ENCODE measurements at places on chromosomes 2 and 18.

GRCh38 chr2:50987616-50988313 lies 44.2 kb downstream of the NRXN1 start:
- no peak for DNase-seq

DNA sequence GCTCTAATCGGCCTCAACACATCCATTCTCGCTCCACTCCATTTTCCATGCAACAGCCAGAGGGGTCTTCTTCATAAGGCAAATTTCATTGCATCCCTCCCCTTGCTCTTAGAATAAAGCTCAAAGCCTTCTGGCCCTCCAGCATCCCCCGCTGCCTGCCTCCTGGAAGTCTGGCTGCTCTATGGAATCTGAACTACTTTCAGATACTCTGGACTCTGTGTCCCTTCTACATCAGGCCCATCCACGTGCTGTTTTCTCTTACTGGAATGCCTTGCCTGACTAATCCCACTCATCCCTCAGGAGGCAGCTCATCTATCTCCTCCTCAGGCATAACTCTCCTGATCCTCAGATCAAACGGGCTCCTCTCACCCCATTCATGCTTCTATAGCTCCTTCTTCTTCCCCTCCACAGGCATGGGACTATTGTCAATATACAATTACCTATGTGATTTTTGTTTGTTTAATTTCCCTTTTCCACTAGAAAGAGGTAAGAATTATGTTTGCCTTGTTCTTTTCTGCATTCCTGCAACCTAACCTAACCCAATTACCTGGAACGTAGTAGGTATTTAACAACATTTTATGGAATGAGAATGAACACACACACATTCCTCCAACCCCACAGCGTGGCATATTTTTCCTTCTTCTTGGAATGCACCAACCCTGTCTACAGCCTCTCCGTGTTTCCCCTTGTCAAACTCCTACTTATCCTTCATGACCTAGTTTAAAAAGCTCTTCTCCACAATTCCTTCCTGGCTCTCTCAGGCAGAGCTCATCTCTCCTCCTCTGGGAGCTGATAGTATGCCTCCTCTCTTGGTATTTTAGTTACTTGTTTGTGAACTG lies 49.5 kb downstream of the LBH start:
- DNase-seq = no peak

DNA sequence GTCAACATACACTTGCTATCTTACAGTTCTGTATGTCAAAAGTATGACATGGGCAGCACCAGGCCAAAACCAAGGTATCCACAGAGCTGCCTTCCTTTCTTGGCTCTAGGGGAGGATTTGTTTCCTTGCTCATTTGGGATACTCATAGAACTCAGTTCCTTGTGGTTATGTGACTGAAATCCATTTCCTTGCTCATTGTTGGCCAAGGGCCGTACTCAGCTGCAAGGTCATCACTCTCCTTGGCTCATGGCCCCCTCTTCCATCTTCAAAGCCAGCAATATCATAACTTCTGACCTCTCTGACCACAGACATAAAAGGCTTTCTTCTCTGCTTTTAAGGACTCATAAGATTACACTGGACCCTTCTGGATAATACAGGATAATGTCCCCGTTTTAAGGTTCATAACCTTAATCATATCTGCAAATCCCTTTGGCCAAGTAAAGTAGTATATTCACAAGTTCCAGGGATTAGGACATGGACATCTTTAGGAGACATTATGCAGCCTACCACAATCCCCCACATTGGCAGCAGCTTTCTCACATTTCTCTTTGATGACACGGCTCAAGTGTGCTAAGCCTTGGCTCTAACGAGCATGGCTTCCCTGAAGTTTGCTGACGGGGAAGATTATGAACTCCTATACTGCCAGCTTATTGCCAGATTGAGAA lies 20.9 kb downstream of the TMEM237 start:
- DNase-seq = no peak

- DNase-seq = no peak
These were observed 11.9 kb downstream of the TEX51 start for GRCh38 chr2:126910637-126911036.

DNA sequence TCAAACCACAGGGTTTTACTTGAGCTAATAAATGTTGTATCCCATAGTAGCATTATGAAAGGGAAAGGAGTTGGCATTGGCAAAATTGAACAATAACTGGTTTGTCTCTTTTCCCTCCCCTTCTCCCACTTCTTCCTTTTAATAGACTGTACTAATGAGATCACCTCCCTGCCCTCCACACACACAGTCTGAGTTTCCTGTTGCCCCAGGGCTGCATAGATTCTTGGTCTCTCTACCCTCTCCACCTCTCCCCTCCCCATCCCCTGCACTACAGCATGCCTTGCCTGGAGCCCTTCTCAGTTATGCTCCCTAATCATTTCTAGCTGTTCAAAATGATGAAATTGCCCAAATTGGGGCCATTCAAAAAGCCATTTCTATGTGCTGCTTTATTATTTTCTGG lies 37.2 kb upstream of the NEMP2 start:
- no peak for DNase-seq

- DNase-seq = no peak
These were observed 37.9 kb upstream of the SMAD7 start for GRCh38 chr18:48988508-48989303.

- DNase-seq = no peak
These were observed 290.8 kb downstream of the CCDC85A start for GRCh38 chr2:56474412-56475158.

- DNase-seq = no peak
These were observed 584.2 kb downstream of the SUCLG1 start for GRCh38 chr2:83874712-83875430.

DNA sequence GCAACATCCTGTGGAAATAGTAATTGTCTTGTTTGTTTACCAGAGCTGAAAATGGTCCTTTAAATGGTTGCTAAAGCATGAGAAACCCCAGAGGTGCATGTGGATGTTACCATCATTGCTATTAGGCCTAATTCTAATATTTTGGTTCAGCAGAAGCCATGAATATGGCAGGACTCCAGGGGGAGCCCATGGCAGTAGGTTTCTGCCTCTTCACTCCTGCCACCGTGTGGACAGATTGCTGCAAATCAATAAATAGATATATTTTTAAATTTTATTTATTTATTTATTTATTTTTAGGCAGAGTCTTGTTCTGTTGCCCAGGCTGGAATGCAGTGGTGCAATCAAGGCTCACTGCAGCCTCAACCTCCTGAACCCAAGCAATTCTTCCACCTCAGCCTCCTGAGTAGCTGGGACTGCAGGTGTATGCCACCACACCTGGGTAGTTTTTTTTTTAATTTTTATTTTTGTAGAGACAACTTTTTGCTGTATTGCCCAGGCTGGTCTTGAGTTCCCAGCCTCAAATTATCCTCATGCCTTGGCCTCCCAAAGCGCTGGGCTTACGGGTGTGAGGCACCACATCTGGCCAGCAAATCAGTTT lies 54.9 kb upstream of the CAPN13 start:
- DNase-seq = no peak

DNA sequence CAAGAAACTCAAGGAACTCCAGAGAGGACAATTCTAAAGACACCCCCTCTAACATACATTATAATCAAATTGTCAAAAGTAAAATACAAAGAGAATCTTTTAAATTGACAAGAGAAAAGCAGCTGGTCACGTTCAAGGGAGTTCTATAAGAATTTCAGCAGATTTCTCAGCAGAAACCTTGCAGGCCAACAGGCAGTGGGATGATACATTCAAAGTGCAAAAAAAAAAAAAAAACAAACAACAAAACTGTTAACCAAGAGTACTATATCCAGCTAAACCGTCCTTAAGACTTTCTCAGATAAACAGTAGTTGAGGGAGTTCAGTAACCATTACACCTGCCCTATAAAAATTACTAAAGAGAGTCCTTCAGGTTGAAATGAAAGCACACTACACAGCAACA lies 33.9 kb downstream of the CCDC138 start:
- no peak for DNase-seq

DNA sequence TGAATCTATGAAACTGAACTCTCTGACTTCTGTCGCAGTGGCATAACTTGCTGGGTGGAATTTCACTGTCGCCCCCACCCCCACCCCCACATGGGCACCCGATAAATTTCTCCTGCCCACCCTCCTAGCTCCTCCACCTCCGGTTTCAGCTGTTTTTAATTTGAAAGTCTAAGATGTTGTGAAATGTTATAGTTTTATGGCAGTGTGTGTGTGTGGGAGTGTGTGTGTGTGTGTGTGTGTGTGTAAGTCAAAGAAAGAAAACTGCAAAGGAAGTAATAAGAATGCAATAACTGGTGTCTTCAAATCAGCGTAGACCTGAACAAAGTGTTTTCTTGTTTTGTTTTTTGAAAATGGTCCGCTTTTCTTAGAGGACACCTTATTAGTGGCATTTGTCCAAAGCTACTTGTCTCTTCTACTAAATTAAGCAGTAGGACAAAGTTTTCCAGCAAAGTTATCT lies 388 bp downstream of the DTNA start:
- no peak for DNase-seq

DNA sequence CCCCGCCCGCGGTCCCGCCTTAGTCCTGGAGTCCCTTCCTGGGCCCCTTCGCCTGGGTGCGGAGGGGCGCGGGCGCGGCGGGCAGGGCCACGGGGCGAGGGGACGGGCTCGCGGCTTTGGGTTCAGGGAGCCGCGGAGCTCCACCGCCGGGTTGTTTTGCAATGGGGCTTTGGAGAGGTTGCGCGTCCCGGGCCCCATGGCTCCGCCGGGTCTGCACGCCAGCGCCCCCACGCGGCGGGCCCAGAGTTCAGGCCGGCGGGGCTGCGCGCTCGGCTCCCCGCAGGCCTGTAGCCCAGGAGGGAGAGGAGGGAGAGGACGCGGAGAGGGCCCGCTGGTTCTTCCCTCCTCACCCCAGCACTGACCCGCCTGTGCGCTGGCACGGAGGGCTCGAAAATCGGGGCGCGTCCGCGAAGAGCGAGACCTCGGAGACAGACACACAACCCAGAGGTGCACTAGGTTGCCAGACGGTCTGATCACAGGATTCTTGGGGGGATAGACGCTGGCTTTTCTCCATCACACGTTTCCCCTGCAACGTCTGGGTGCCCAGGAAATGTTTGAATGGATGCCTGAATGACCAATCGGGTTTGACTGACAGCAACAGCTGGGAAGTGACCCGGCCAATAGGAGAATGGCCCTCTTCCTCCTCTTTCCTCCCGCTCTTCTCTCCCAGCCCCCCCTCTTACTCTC lies 4.9 kb upstream of the SIX2 start:
- DNase-seq = no peak

DNA sequence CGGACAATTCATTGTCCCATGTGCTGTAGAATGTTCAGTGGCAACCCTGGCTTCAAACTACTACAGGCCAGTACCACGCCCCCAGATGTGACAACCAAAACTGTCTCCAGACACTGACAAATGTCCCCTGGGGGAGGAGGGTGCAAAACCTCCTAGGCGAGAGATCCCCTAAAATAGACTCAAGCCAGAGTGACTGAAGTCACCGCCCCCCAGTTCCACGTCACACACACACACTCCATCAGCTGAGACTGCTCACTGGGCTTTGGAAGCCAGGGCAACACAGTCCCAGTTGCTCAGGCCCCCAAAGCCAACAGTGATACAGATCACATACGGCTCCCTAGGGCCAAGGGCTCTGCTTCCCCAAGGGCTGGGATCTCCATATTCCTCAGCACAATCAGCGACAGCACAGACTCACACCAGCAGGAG lies 19.1 kb downstream of the HDAC4 start:
- no peak for DNase-seq

DNA sequence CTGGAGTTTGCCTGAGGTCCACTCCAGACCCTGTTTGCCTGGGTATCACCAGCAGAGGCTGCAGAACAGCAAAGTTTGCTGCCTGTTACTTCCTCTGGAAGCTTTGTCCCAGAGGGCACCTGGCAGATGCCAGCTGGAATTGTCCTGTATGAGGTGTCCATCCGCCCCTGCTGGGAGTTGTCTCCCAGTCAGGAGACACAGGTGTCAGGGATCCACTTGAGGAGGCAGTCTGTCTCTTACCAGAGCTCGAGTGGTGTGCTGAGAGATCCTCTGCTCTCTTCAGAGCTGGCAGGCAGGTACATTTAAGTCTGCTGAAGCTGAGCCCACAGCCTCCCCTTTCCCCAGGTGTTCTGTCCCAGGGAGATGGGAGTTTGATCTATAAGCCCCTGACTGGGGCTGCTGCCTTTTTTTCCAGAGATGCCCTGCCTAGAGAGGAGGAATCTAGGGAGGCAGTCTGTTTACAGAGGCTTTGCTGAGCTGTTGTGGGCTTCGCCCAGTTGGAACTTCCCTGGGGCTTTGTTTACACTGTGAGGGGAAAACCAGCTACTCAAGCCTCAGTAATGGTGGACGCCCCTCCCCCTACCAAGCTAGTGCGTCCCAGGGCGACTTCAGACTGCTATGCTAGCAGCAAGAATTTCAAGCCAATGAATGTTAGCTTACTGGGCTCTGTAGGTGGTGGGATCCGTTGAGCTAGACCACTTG lies 34.7 kb downstream of the TFPI start:
- DNase-seq = no peak

DNA sequence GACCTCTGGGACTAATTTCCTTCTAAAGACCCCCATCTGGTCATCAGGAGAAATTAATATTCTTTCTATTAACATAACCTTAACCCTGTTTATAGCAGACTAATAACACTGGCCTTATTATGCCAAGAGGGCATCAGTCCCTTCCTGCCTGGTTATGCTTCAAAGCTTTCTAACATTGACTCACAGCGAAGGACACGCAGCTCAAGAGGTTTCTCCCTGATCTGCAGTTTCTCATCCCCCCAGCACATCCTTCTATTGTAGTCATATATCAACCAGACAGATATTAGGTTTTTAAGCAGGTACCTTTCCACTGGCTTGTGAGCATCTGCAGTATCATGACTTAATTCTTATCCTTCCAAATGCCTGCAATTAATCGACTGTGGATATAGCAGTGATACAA lies 100.0 kb upstream of the CXCR4 start:
- no peak for DNase-seq

- no peak for DNase-seq
These were observed 193.4 kb downstream of the CCDC102B start for GRCh38 chr18:68991286-68991685.

- DNase-seq = no peak
These were observed at the start of gene NCK2 for GRCh38 chr2:105744909-105745853. NCK2 (plus strand) TSS chr2:105744912; CDS start chr2:105855064, 110,152 bp downstream.

DNA sequence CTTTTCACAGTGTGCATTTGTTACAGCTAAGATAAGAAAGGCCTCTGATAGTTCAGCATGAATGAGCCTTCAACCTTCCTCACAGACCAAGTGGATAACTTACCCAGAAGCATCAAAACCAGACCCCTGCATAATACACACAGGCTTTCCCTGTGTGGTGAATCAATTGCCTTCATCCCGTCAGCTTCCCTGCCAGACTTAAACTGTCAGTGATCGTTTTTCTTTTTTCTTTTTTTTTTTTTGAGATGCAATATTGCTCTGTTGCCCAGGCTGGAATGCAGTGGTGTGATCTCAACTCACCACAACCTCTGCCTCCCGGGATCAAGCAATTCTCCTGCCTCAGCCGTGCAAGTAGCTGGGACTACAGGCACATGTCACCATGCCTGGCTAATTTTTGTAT lies 20.5 kb upstream of the SLC35F5 start:
- DNase-seq = no peak

DNA sequence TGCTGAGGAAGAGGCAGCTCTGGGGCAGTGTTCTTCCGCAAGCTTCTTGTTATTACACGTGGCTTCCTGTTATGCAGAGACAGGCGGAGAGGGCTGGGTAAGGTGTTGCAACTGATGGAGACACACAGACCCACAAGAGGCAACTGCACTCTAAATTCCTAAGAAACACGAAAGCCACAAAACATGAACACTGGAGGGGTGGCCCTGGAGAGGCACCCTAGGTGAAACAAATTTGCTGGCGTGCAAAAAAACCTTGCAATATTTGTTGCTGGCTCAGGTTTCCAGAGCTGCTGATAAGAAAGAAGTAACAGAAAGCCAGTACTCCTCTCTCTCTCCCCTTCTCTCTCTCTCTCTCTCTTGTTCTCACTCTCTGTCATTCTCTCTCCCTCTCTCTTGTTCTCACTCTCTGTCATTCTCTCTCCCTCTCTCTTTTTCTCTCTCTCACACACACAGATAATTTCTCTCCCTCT lies 31.8 kb downstream of the ARHGAP25 start:
- no peak for DNase-seq

Measured in CMK (cell line).